Chondrocyte (in vitro differentiated cells): ENCODE measurements at places on chromosomes 16 and 17.
A peak's percentile ranks its signal among the peaks of the same experiment; 100 is the strongest.

DNA sequence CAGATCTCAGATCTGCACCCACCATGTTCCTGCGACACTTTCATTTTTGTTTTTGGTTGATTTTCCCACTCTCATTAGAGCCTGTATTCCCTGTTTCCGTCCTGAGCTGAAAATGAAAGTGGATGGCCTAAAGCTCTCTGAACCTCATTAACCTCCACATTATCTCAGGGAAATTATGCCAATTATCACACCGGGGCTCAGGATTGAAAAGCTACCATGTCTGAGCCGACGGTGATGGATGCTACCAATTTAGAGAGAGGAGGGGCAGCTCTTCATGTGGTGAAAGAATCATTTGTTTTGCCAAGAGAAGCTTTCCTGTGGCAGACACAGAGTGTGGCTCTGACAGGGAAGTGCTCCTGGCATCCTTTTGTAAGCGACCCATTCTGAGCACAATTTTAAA is 410.4 kb upstream of the CDH11 start:
- no peak for DNase-seq

GRCh38 chr16:13866073-13866472 is 53.9 kb upstream of the ERCC4 start:
- no peak for DNase-seq

DNA sequence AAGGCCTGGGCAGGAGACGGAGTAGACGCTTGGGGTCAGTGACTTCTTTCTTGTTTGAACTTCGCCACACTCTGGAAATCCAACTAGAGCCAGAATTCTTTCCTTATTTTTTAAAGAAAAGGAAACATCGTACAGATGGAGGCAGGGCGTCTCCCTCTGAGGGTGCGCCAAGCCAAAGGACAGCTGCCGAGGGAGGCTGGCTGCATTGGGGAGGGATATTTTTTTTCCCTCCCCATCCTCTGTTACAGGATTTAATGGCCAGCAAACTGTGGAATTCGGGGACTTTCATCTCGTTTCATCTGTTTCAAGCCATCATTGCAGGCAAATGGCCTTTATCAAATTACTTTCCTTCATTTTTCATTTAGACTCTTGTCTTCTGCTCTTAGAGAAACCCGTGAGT is 15.9 kb downstream of the CDK5R1 start:
- DNase-seq = peak; percentile 8

- DNase-seq = no peak
Measured at GRCh38 chr17:45783593-45784292, 377 bp upstream of the CRHR1 start.

DNA sequence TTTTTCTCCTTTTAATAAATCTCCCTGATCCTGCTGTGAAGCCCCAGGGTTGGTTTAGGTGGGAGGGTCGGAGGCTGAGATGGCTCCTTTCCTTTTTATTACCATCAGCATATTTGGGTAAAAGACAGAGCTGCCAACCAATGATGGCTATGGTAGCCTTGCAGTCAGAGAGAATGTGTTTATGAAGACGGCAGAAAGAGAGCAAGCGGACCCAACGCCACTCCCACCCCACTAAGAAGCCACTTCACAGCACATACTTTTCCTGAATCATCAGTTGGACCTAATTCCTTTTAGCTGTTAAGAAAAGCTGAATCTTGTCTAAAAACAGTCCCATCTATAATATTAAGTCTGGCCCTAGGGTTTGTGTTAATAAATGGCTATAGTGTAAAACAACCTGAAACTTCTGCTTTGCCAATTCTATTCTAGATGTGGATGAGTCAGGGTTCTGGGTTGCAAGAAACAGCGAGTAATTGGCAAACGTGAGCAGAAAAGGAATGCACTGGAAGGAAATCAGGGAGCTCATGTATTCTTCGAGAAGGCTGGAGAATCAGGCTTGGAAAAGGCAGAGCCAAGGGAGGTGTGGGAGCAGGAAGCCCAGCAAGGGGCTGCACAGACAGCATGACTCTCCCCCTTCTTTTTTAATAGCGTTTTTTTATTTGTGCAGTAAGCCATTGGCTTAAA is 34.0 kb upstream of the PRKCA start:
- no peak for DNase-seq

GRCh38 chr16:65213866-65214595 is 92.2 kb upstream of the CDH11 start:
- DNase-seq = no peak

- no peak for DNase-seq
Measured at GRCh38 chr16:4377573-4378154, 6.0 kb downstream of the VASN start.

GRCh38 chr16:19014461-19014860 is 30.7 kb downstream of the TMC7 start:
- DNase-seq = no peak

- DNase-seq = no peak
Measured at GRCh38 chr17:75371981-75372380, 33.5 kb downstream of the GRB2 start.

DNA sequence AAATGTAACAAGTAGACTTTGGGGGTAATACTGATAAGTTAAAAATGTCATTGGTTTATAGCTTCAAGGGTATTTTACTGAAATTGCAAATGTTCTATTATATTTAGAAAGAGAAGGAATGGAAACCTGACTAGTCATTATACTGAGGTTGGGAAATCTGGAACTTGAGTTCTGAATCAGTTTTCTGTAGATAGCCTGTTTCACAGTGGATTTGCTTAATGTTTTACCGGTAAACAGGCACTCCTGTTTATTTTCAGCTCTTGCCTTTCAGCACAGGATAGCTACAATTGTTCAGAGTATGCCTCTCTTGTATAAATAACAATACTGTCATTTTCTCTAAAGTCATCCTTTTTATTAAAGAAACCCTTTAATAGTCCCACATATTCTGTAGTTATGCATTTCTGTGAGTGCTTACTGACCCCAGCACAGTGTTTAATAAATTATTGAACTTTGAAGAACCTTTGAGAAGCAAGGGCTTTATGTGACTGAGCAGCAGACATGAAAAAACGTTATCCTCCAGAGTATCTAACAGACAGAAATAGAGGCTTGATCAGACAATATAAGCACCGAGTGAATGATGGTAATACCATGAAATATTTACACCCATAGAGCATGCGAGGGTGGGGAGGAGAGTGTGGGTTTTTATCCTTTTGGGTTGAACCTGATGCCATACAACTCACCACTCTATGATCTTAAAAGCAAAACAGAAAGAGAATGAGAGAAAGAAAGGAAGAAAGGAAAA is 58.2 kb downstream of the FTO start:
- no peak for DNase-seq

GRCh38 chr16:78501744-78502143 is 402.3 kb downstream of the WWOX start:
- no peak for DNase-seq

GRCh38 chr17:15657868-15658267 is 26.2 kb downstream of the TRIM16 start:
- DNase-seq = no peak

GRCh38 chr17:82236142-82236971 is 7.5 kb downstream of the SLC16A3 start:
- DNase-seq = no peak

DNA sequence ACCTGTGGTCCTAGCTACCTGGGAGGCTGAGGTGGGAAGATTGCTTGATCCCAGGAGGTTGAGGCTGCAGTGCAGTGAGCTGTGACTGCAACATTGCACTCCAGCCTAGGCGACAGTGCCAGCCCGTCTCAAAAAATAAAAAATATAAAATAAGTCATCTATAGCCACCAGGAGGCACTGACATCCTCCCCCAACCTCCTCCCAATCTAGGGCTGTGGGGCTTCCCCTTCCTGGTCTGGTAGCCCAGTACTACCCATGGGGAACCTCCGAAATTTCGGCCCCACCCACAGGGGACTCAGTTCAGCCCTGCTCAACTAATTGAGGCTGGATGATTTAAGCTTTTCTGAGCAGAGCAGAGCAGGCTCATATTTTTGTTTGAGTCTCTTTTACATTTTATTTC is 3.2 kb downstream of the ZSCAN10 start:
- no peak for DNase-seq

- DNase-seq = no peak
Measured at GRCh38 chr17:48301002-48301401, 129.0 kb downstream of the SKAP1 start.

GRCh38 chr16:68790130-68790761 is 53.1 kb upstream of the TANGO6 start:
- DNase-seq = no peak

DNA sequence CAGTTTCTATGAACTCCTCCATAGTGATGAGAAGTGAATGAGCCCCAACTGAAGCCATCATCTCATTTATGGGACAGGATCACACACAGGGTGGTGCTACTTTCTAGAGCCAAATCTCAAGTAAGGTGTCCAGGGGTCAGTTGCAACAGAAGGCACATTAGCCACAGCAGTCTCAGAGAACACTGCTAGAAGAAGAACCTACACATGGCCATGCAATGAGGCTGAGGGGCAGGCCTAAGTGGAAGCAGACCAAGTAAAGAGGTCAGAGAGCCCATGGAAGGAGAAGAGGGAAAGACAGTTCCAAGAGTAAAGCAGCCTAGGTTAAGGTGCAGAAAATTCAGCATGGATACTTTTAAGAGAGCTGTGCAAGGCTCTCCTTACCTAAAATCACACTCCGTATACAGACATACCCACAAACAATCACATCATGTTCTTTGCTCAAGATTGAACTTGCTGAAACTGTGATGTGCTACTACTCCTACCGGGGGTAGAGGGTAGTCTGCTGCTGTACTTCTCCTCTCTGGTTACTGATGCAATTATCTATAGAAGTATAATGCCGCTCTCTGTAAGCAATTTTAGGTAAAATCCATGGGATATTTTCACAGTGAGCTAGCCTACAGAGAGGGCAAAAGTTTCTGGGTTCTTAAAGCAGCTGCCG is 1.7 kb downstream of the ABCA8 start:
- no peak for DNase-seq

- no peak for DNase-seq
Measured at GRCh38 chr16:88558457-88559442, 11.5 kb upstream of the ZC3H18 start.

- DNase-seq = no peak
Measured at GRCh38 chr16:68658341-68658973, 13.3 kb downstream of the CDH3 start.

- no peak for DNase-seq
Measured at GRCh38 chr17:82592289-82592766, 55.9 kb downstream of the WDR45B start.
